Activated CD8-positive, alpha-beta memory T cell treated with anti-CD3 and anti-CD28 coated beads for 1 hour (primary cell): ENCODE measurements at places on chromosomes 5 and 9.

GRCh38 chr5:123155446-123155960, 66.5 kb downstream of the PRDM6 start:
- DNase-seq, result no peak

DNA sequence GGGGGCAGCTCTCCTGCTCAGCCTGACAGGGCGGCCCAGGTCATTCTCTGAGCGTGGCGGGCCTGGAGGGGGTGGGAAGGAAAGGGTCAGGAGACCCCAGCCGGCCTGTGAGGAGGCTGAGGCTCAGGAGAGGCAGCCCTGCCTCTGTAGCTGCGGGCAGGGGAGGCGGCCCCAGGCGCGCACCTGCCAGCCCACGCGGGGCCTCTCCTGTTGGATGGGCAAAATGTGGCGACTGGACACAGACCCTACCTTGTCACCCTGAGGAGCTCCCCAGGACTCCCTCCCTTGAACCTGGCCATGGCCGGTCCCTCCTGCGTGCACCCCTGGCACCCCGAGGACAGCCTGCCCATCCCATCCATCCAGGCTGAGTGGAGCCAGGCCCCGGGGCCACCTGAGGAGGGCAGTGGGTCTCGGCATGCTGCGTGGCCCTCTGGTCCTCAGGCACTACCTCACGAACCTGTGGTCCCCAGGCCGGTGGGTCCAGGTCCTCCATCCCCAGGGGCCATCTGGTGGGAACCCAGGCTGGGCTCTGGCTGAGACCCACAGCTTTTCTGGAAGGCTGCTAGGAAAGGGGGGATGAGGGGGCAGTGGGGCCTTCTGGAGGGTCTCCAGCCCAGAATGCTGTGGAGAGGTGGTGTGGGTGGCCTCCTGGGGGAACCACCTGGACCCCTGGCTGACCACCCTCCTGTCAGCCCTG, 15.1 kb upstream of the NRARP start:
- DNase-seq, result no peak

- no peak for DNase-seq
These were observed 567.4 kb downstream of the PRR16 start for GRCh38 chr5:121031491-121031890.

- no peak for DNase-seq
These were observed 33.5 kb upstream of the SMU1 start for GRCh38 chr9:33109850-33110595.
